ENCODE measurements at places on chromosomes 11 and 22. TPM values are rescaled to one million over a fixed set of nuclear protein-coding genes. Genes with fewer than 3 reads are reported as not detected.

Gene FOLR1
- polyA plus RNA-seq = 2.7 TPM

Gene CCDC89
- 0.09 TPM for polyA plus RNA-seq

Gene TMEM191C
- 1.1 TPM for polyA plus RNA-seq

Gene DEFB131B
- polyA plus RNA-seq = not detected

Gene BACE1
- polyA plus RNA-seq = 10.6 TPM

Gene KRTAP5-1
- polyA plus RNA-seq = not detected

Gene SHISAL1
- 0.13 TPM for polyA plus RNA-seq

Gene VSIG2
- polyA plus RNA-seq = 1.2 TPM
